ENCODE measurements at places on chromosomes 5 and 9.

- no peak for DNase-seq
Observed at GRCh38 chr5:53397845-53398244, 82.6 kb upstream of the FST start.

DNA sequence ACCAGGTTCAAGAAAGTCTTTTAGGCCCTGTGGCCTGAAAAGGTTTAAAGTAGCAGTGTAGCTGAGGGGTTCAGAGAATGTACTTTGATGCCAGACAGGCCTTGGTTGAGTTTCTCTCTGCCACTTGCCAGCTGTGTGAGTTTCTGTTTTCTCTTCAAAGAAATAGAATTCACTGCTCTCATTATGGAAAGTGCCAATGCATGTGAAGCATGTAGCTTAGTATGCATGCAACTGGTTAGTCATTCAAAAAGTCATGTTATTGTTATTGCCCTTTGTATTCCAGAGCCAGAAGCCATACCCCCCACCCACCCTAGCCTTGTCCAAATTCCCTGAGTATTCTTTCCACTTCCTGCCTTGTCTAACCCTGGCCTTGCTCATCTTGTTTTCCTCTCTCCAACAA, 101.7 kb downstream of the ADRB2 start:
- DNase-seq: no peak

- DNase-seq: no peak
Observed at GRCh38 chr5:77620405-77620804, 18.1 kb downstream of the OTP start.

- peak; percentile 77 for DNase-seq
Observed at GRCh38 chr5:149141224-149141956, at the start of gene ABLIM3. Gene ABLIM3 (plus strand): TSS chr5:149141493. CDS start chr5:149142096, 603 bp downstream.

DNA sequence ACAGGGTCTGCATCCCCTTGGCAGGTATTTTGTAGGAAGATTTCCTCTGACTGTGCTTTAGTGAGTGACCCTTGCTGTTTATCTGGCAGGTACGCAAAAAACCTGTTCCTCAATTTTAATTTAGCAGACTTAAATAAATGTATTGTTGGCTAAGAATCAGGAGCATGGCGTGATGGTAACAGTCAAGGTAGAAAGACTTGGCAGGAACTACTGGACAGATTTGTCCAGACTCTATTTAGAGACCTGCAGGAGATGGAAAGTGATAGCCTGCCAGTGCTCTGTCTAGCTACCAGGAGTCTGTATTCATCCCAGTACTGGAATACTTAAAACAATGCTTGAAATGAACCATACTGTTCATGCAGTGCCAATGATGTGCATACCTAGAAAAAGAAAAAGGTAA, 78.8 kb upstream of the MAST4 start:
- DNase-seq: no peak

DNA sequence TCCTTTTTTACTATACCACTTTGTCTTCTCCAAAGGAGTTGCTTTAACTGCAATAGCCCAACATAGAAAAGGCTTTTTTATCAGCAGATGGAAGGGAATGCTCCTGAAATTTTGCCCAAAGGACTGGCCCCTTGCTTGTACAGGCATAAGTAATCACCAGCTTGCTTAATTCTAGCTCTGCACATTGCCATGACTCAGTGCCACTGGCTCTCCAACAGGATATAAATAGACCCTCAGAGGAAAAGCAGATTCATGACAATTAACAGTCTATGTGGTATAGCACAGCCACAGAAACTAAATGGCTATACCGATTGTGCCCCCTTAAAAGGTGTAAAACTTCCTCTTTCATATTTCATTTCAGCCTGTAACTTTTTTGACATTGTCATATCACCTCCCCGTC, 227.0 kb downstream of the ZNF608 start:
- no peak for DNase-seq

GRCh38 chr5:111670826-111671492, 86.0 kb downstream of the NREP start:
- no peak for DNase-seq

- DNase-seq: no peak
Observed at GRCh38 chr9:131995382-131995781, 84.3 kb downstream of the MED27 start.

GRCh38 chr9:134059661-134060395, 8.0 kb downstream of the BRD3 start:
- DNase-seq: no peak

GRCh38 chr9:9392755-9393154, 1220.0 kb downstream of the PTPRD start:
- no peak for DNase-seq

DNA sequence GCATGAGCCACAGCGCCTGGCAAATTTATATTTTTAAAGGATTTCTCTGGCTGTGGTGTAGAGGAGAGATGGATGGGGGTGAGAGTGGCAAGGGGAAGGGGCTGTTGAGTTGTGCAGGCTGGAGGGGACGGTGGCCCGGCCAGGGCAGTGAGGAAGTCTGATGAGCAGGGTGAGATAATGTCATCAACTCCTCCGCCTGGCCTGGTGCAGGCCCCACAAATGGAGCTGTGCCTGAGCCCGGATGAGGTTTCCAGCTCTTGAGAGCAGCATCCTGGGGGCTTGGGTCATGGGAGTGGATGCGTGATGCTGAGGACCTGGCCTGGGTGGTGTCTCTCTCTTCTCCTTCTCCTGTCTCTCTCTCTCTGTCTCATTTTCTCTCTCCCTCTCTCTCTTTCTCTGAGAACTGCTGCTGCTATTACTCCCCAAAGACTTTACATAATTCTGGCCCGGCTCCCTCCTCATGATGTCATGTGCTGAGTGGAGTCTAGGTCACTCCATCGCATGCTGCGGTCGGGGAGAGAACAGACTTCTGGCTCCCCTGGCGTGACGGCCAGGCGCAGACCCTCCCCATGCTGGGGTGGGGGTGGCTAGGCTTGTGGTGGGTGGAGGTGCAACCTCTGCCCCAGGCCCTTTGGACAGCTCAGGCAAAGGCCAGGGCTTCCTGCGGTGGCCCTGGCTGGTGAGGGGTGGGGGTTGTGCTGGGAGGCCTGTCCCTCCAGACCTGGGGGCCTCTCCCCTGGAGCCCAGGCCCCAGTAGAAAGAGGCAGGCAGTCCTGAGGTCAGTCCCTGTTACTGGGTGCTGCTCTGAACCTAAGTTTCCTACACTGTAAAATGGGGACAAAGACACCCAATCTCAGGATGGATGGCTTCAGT, 26.4 kb downstream of the FGF18 start:
- DNase-seq: no peak

- no peak for DNase-seq
Observed at GRCh38 chr9:114157516-114158176, 2.3 kb downstream of the COL27A1 start.

DNA sequence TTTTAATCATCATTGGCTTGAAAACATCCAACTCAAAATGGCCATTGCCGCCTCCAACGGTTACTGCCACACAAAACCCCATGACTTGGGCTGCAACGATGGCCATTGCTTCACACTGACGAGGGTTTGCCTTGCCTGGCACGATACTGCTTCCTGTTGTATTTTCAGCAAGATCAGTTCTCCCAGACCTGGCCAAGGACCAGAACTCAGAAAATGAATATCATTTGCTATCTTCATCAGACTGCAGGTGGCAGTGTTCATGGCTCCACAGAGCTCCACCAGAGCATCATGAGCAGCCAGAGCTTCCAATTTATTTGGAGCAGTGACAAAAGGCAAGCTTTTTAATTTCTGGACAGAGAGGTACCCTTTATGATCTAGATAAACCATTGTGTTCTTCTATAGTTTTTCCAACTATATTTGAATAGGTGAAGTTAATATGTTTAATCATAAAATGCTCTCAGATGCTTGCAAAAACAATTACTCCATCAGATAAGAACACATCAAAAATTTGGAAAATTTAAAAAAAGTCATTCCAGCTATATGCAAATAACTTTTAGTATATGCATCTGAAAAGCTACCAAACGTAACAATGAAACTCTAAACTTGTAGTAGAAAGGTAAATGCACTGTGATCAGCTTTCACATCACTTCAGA, 10.4 kb downstream of the AMACR start:
- DNase-seq: peak; percentile 49

GRCh38 chr9:107488375-107489143, 1.0 kb downstream of the KLF4 start:
- peak; percentile 19 for DNase-seq

GRCh38 chr5:107301999-107302398, 368.7 kb downstream of the EFNA5 start:
- no peak for DNase-seq

- no peak for DNase-seq
Observed at GRCh38 chr5:15823398-15823797, 323.4 kb downstream of the FBXL7 start.

DNA sequence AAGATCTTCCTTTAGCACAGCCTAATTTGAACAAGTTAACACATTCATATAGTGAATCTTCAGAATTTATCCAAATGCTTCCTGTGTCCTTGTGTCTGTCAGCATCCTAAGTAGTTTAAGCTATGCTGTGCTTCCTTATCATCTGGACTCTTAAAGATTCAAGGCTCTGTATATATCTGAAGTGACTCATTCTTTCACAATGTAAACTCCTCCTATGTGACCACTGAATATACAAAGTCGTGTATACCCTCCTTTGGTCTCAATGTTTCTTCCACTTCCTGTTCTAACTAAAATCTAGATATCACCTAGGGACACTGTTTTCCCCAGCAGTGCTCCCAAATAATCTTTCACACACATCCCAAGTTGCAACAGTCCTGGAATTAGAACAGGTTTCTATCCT, 935.7 kb upstream of the NUDT12 start:
- no peak for DNase-seq

- DNase-seq: no peak
Observed at GRCh38 chr9:17783227-17783626, 204.4 kb downstream of the SH3GL2 start.

GRCh38 chr5:42785756-42786155, 25.9 kb downstream of the SELENOP start:
- no peak for DNase-seq

DNA sequence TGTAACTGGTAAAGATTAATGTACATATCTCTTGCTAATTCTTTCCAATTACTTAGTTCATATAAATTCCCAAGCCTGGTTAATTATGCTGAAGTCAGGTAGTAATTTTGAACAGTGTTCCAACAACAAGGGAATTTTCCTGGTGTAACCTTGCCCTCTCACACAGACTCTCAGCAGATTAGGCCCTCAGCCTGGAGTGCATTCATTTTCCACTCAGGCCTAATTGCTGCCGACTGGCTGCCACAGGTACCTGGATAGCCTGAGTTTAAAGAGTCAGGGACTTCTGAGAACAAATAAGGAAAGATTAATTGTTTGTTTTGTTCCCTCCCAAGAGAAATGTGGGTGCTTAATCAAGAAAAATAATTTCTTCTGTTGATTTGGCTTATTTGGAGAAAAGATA, 71.4 kb downstream of the PPIC start:
- no peak for DNase-seq

DNA sequence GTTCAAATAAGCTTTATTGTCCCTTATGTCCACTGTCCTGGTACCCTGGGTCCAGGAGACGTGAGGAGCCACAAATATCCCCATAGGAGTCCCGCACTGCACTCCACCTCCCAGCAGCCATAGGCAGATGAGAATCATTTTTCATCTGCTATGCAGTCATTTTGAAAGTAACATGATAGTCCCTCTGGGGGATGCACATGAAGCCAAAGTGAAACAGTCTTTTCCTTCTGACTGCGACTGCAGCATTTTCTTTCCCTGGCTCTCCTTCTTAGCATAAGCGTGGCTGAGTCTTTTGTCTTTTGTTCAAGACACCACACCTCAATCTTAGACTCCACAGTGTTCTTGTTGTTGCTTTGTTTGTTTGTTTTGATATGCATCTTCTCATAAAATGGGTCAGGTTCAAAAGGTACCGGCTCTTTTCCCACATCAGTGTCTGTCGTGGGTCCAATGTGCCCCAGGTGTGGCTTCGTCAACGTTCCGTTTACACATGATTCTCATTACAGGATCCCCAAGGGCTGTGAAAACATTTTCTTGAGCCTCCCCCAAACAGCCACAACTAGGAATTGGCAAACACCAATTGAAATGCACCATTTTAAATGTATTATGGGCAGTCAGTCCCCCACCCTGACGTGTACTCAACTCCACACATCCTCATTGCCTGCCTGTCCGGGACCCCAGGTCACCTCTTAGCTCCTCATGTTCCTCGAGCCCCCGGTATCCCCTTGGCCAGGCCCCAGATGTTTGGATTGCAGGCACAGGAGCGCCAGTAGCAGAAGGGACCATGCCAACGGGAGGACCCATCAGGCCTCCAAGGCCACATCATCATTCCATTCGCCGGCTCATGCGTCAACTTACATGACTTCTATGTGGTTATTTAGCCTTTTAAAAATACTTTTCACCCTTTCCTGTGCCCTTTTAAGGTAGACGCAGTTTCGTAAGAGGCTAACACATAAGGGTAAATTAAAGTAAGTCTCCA, 237.8 kb upstream of the DAPK1 start:
- DNase-seq: no peak

DNA sequence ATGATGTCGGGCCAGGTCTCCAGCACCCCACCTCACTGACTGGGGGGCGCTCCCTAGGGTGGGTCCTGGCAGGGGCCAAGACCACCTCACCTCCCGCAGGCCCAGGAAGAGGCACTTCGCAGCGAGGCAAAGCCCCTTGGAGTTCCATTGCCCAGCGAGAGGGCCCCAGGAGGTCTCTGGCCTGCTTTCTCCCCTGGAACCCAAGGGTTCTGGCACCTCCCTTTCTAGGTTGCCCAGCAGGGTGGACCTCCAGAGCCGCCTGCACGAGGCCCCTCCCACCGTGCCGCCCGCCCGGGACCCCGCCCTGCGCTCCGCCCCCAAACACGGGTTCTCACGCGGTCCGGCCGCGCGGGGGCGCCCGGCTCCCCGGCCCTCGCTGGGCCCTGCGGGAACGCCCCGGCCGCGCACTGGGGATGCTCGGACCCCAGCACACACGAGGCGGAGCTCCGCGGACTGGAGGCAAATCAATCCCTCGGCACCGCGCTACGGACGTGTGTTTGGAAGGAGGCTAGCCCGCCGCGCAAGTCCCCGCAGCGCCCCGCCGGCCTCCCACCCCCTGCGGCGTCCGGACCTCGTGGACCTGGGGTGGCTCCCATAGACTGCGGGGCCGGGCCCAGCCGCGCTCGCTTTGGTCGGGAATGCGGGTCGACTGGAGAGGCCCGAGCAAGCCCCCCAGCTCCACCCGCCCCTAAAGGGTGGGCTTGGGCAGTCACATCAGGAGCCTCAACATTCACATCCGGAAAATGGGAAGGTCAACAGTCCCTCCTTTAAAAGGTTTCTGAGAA, 99.5 kb upstream of the LMX1B start:
- DNase-seq: peak; percentile 75

GRCh38 chr5:50666261-50667022, at the start of gene PARP8:
Gene PARP8 (plus strand): TSS chr5:50666637. CDS start chr5:50667096, 459 bp downstream.
- peak; percentile 52 for DNase-seq
